NCI-H2107 (cell line): ENCODE measurements at places on chromosomes 4 and X.
A peak's percentile ranks its signal among the peaks of the same experiment; 100 is the strongest.

- no peak for DNase-seq
Observed at GRCh38 chr4:2462992-2463762, 5.7 kb upstream of the RNF4 start.

DNA sequence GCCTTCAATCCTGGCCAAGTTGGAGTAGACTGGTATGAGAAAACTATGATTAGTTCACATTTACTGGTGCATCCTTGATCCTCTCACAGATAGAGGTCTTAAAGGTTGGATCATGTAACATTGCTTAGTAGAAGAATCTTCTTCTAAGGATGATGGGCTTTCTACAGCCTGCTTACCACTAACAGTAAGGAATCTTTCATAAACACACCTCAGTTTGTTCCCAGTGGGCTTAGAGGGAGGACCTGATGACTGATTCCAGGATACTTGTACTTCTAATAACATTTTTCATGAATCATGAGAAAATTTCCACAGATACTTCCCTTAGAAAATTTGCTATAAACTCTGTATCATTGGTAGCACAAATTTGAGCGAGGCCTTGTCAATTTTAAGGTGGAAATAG lies 40.6 kb downstream of the CCNI start:
- no peak for DNase-seq

DNA sequence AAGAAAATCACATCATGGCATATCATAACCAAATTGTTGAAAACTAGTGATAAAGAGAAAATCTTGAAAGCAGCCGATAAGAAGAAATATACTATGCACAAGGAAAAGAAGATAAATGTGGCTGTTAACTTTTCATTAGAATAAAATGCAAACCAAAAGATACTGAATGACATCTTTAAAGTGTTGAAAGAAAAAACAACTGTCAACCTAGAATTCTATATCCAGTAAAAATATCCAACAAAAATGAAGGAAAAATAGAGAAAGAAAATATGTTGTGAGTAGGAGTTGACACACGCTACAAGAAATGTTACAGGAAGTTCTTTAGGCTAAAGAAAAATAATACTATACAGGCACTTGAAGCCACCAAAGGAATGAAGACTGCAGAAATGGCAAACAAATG lies 82.0 kb downstream of the FAM184B start:
- DNase-seq: no peak

GRCh38 chr4:183147196-183147595 lies 48.1 kb downstream of the WWC2 start:
- no peak for DNase-seq

DNA sequence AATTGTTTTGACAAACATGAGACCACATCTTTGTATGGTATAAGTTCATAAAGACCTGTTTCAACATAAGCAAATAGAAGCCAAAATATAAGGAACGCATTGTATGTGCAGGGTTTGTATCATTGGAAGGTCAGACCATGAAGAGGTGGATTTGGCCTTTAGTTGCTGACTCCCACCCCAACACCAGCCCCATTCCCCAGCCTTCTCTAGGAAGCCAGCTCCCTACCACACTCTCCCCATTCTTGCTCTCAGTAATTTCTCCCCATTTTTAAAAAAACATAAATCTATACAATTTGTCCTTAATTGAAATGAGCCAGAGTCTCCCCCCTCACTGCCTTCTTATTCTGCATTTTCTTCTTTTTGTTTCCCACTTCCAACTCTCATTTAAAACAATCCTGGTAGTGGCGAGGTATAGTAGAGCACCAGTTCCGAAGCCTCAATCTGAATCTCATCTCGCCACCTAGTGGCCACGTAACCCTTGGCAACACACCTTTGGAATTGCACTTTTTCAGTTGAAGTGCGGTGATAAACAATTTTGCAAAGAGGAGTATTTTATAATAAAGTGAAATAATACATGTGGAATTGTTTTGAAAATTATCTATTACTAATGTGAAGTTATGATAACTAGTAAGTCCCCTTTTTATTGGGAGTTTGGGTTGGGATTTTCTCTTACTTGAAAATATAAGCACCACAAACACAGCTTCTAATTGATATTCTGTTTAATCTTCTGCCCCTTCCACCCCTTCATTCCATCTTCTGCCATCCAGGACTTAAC lies 126.6 kb downstream of the ASB9 start:
- DNase-seq: peak; percentile 46

GRCh38 chr4:164935363-164935762 lies 42.1 kb downstream of the TRIM61 start:
- no peak for DNase-seq

DNA sequence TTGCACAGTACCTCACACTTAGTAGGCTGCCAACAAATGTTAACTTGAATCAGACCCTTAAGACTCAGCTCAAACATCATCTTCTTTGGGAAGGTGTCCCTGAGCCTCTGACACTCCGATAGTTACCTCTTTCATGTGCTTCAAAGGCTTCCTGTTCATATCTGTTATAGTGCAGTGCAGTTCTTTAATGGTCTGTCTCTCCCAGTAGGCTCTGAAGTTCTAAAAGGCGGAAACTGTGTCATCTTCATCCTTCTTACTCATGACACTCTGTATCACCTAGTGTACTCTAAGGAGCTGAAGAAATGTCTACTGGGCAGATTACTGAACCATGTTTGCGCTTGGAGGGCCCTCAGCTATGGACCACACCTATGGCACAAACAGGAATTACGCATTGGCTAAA lies 2.1 kb upstream of the DIAPH2 start:
- no peak for DNase-seq

GRCh38 chrX:136291824-136292223 lies 8.9 kb upstream of the ADGRG4 start:
- no peak for DNase-seq

DNA sequence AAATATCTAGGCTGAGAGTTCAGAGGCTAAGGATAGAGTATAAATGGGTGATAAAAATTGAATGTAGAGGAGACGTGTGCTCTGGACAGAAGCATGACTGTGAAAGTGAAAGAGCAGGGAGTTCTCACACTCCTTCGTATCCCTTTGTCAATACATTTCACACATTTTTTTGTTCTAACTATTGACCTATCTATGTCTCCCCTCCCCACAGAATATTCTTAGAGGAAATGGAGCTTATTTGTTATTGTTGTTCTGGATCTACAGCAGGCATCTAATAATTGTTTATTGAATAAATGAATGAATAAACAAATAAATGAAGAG lies 57.6 kb downstream of the ENPEP start:
- no peak for DNase-seq

- no peak for DNase-seq
Observed at GRCh38 chr4:56187688-56188087, 199.6 kb downstream of the AASDH start.

GRCh38 chr4:183352546-183352945 lies 30.3 kb upstream of the CLDN24 start:
- no peak for DNase-seq

- no peak for DNase-seq
Observed at GRCh38 chrX:118216087-118216486, 99.5 kb upstream of the KLHL13 start.
